Stimulated activated CD4-positive, alpha-beta T cell treated with anti-CD3 and anti-CD28 coated beads, Interleukin-2, amount 100 ng/mL, for 4 hours (primary cell): ENCODE measurements at places on chromosomes 3 and 15.

- DNase-seq, result no peak
These were observed 415.5 kb upstream of the ARPP21 start for GRCh38 chr3:35223632-35224394.

GRCh38 chr3:109346099-109346498 lies 8.8 kb upstream of the DPPA4 start:
- DNase-seq, result no peak

DNA sequence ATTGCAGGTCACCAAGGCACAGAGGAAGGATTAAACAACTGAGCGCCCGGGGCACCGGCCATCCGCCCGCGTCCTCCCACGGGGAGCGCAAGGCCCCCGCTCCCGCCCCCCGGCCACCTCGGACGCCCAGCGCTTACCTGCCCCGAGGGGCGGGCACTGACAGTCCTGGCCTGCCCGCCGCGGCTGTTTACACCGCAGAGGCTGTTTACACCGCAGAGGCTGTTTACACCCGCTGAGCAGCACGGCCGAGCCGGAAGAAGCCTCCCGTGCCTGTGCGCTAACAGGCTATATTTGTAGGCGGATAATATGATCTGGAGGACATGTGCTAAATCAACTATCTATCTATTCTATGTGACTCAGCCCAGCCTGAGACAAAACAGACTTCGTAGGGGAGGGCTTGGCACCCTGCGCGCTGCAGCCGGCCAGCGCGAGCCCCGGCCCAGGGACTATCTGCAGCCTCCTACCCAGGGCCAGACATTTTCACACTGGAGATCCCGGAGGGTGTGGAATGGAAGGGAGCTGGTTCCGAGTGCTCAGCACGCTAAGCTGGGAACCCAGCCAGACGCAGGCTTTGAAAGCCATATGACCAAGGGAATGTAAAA lies at the start of gene LRRC2:
LRRC2 (minus strand) TSS at position 263 of the 602 bp plus-strand sequence. CDS start 14,711 bp downstream, outside the sequence.
- DNase-seq, result no peak

GRCh38 chr15:68434021-68434420 lies 2.1 kb upstream of the ITGA11 start:
- DNase-seq, result no peak

GRCh38 chr15:101049856-101050622 lies 130.9 kb downstream of the LRRK1 start:
- DNase-seq, result no peak

GRCh38 chr3:60989626-60990441 lies 261.4 kb downstream of the FHIT start:
- no peak for DNase-seq

DNA sequence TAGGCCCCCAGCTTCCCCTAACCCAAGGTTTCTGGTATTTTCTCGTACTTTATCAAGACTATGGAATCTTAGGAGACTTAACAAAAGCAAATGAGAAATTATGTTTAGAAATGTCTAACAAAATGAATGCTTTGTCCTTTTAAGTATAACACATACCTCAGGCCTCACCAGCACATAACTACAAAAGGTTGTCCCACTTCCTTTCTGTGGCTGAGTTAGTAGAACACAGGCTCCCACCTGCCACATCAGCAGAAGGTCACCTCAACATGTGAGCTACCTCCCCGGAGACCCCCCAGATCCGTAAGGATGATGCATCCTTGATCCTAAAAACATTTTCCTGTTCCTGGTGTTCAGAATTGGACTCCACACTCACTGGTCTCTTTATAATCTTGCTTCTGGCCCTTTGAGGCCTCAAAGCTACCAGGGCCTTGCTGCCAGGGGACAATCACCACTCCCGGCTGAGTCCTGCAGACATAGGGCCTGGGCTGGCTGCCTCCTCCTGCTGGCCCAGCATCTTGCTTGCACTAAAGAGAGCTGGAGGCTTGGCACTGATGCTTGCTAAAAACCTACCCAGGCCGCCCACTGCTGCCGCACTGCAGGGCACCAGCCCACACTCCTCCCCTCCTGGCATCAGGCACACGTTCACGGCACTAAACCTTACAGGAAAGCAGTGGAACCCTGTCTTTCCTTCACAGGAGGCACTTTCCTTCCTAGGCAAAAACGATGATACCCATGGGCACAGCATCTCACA lies 2.9 kb downstream of the CCRL2 start:
- DNase-seq, result no peak

DNA sequence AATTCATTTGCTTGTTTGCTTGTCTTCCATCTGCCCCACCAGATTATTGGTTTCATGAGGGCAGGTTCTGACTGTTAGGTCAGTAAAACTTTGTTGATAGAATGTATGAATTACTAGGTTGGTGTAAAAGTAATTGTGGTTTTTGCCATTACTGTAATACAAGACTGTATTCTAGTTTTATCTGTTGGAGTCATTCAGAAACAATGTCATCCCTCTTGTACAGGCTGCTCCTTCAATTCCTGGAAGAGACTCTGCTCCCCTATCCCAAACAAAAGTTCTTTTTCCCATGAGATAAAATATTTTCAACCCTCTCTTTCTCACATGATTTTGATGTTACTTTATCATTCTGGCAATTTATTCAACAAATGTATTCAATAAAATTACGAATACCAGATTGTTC lies 115.0 kb downstream of the CHST2 start:
- DNase-seq, result no peak

DNA sequence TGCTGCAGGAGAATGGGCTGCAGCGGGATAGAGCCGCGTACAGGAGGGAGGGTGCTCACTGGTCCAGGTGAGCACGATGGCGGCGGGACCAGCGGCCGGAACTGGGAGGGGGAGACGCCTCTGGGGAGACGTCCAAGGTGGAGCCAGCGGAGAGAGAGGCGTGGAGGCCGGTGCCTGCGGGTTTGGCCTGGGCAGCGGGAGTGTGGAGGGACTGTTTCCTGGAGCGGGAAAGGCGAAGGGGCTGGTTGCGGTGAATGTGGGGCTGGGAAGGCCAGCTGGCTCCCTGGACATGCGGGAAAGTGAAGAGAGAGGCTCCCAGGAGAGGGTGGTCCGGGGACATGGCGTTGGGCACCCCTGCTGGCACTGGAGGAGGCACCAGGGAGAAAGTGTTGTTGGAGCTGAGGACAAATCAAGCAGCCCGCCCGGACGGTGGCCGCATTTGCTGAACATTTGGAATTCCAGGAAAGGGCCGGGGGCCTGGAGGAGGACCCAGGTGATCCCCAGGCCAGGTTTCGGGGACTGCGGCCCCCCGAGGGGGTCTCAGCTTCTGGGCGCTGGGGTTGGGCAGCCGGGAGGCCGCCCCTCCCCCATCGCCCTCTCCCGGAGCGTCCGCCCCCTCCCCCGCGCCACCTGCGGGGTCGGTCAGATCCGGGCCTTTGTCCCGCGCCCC lies 34.3 kb downstream of the DNAJB8 start:
- DNase-seq, result no peak

- no peak for DNase-seq
These were observed 48.6 kb upstream of the ULK4 start for GRCh38 chr3:42010530-42010929.

DNA sequence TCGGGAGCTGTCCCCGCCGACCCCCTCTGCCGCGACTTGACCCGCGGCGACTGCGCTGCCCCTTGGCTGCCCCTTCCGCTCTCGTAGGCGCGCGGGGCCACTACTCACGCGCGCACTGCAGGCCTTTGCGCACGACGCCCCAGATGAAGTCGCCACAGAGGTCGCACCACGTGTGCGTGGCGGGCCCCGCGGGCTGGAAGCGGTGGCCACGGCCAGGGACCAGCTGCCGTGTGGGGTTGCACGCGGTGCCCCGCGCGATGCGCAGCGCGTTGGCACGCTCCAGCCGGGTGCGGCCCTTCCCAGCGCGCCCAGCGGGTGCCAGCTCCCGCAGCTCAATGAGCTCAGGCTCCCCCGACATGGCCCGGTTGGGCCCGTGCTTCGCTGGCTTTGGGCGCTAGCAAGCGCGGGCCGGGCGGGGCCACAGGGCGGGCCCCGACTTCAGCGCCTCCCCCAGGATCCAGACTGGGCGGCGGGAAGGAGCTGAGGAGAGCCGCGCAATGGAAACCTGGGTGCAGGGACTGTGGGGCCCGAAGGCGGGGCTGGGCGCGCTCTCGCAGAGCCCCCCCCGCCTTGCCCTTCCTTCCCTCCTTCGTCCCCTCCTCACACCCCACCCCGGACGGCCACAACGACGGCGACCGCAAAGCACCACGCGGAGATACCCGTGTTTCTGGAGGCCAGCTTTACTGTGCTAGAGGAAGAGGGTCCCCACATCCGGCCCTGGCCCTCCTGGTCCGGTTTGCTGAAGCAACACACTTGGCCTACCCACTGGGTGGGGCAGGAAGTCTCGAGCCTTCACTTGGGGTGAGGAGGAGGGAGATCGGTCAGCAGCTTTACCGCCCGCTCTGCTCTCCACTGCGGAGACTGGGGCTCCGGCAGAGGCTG lies at the start of gene RASSF1:
RASSF1 (minus strand) TSS at position 389 of the 882 bp plus-strand sequence; CDS start at position 358, 31 bp downstream.
- DNase-seq, result no peak

GRCh38 chr15:61030451-61030850 lies 198.7 kb downstream of the RORA start:
- no peak for DNase-seq

DNA sequence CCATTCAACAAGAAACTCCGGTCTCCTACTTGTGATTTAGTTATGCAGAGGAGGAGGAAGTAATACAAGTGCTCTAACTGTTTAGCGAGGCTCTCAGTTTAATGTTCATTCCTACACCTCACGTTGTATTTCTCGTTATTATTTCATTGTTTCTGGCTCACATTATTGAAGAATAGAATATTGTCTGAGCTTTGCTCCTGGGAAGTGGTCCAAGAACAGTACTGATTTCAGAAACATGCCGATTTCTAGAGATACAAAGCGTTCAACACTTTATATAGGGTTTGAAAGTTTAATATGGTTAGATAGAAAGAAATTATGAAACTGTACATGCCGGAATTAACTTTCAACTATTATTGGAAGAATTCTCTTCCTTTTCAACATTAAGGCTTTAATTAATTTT lies 1145.5 kb downstream of the TBL1XR1 start:
- no peak for DNase-seq

GRCh38 chr3:66856533-66856932 lies 141.6 kb upstream of the KBTBD8 start:
- no peak for DNase-seq
